ENCODE measurements at places on chromosomes 5 and 9. TPM values are rescaled to one million over a fixed set of nuclear protein-coding genes. Genes with fewer than 3 reads are reported as not detected.

DNA sequence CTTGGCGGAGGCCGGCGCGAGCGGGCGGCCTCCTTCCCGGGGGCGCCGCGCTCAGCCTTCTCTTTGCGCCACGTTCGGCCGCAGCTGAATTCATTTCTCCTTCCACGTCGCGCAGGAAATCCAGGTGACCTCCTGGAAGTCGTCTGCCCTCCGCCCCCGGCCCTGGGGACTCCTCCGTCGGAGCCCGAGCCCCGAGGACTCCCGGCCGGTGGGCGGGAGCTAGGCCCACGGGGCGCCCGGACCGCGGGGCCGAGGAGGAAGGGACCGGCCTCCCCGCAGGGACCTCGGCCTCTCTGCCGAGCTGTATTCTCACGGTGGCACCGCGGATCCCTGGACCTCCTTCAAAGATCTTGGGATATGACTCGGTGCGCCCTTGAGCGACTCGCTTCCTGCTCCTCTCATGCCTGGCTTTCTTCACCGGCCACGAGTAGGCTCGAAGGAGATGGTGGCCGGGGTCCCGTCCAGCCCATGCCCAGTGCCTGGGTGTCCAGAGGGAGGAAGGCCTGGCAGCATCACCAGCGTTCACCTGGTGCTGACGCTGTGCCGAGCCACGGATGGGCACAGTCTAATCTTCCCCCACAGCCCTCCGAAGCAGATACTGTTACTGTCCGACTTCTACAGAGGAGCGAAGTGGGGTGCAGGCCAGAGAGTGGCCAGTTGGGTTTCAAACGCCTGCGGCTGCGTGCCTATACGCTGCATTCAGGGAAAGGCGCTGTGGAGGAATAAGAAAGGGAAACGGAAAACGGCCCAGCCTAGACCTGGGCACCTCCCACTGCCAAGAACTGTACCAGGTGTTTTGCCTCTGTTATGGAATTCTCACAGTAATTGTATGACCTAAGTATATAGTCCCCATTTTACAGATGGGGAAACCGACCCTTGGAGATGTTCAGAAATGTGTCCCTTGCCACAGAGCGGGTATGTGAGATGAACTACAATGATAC is 47.3 kb downstream of the PAX5 start:
- DNase-seq, result no peak

- no peak for DNase-seq
Observed at GRCh38 chr9:93244510-93245436, 60.8 kb downstream of the WNK2 start.

- peak; percentile 50 for DNase-seq
Observed at GRCh38 chr9:134996591-134997530, 79.1 kb upstream of the FCN1 start.

DNA sequence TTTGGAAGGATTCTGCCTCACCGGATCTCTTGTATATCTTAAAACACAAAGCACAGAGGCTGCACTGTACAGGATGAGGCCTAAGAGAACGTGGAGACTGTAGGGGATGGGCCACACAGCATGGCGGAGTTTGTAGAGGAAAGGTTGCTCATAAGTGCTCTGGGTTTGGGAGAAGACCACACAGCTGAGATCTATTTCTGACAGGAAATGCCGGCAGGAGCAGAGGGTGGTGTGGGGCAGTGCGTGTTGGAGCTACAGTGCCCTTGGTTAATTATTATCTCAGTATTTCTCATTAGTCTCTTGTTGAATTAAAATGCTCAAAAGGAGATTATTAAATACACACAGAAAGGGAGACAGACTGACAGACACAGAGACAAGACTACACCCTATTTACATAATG is 9.6 kb downstream of the PALM2AKAP2 start:
- DNase-seq, result no peak

DNA sequence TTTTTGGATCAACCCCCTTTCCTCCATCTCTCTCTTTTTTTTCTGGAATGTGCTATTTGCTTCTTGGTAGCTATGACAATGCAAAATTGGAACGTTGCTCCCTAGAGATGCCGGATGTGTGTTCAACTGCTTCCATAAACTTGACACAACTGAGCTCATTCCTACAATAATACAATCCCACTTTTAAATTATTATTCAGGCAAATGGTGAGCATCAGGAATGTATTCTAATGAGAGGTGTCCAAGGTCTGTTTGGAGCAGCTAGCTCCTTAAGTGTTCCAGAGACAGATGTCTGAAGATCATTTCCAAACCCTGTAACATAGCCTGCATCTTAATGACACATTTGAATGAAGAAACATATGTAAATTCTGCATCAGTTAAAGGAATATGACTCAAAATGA is 518.4 kb downstream of the TAF11L14 start:
- DNase-seq, result no peak

DNA sequence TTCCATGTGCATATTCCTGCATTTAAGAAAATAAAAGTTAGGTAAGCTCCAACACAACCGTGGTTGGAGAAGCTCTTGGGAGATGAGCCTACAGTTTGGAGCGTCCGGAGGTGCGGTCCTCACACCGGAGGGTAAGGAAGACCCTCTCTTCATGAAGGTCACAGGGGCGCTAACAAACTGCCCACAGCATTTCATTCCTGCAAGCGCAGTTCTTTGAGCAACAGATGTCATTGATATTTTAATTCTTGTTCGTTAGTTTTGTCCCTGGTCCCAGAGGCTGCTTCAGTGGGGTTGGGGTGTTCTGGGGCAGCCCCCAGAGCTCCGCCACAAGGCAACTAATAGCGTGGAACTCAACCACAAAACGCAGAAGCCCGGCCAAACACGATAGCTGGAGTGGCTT is 376.2 kb downstream of the IRX2 start:
- no peak for DNase-seq

GRCh38 chr5:139451878-139452660 is 10.5 kb downstream of the ECSCR start:
- DNase-seq, result no peak

DNA sequence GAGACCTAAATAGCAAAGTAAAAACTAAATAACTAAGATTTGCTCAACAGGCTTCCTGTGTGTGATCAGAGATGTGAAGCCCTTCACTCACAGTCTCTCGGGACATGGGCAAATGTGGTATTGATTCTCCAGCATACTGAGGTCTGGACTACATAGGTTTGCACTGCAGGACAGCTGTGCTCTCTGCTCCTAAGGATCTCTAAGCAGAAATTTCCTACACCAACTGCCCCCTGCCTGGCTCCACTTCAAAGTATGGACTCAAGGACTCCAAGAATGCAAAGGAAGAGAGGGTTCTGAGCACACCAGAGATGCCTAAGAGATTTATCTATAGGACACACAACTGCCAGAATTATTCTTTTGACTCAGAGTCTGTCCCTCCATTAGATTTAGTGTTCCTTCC is 487.2 kb downstream of the SEMA5A start:
- DNase-seq, result no peak

GRCh38 chr5:133489632-133490031 is 122.7 kb downstream of the FSTL4 start:
- DNase-seq, result no peak

GRCh38 chr9:70111641-70112236 is 68.1 kb downstream of the MAMDC2 start:
- DNase-seq, result no peak

DNA sequence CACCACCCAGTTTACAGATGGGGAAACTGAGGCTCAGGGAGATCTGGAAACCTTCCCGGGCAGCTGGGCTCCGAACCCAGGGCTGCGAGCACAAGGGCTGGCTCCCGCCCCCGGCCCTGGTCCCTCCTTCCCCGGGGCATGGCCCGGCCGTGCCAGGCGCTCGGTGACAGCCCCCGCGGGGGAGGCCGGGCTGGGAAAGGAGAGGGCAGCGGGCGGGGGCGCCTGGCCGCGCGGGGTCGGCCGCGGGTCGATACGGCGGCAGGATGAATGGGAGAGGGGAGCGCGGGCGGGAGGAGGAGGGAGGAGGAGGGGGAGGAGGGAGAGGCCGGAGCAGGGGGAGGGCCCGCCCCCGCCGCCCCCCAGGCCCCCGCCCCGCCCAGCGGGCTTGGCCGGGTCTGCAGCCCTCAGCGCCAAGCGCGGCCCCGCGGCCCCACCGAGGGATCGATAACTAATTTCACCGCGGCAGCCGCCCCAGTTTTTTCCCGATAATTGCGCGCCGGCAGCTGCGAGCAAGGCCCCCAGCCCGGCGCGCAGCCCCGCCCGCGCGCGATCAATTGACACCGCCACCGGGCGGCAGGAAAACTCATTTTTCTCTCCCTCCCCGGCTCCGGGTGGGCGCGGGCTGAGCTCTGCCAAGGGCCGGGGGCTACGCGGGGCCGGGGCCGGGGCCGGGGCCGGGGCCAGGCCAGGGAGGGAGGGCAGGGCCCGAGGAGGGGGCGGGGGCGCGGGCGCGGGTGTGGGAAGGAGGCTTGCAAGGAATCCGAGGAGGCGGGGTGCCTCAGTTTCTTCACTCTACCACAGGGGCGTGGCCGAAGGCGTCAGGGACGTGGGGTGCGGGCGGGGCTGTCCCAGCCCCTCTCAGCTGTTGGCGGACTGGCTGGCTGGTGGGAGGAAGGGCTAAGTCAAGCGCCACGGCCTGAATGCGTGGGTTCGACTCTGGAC is 52.1 kb downstream of the C9orf50 start:
- DNase-seq, result no peak

DNA sequence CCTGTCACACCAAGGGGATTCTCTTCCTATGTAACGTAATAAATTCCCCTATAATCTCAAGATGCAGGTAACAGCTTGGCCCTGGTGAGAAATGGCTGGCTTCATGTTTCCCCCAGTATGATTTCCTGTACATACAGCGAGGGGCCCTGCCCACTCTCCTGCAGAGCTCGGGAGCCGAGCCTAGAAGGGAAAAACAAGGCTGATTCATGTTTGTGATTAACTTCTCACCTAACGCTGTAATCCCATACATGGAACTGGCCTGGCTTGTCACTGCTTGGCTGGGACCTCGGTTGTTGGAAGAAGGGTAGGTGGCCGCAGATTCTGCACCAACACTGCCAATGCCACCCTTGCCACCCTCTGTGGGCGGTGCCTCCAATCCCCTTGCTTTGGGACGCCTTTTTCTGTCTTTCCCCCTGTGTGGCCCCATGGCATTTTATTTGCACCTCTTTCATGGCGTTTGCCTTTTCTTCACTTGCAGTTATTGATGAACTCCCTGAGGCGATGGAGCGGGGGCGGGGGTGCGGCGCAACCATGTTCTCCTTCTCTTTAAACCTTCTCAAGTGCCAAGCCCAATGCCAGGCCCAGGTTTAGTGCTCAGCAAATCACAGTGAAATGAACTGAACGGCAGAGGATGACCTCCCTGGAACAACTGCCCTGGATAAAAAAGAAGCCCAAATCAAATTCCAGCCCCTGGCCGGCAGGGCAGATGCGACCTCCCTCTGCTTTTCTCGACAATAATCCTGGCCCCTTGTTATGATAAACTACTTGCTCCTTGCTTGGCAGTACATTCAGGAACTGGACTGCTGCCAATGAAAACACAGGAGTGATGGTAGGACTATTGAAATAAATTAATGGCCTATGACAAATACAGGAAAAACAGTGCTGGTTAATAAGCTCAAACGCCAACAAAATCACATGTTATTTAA is 108.1 kb downstream of the TMEM174 start:
- DNase-seq, result no peak

DNA sequence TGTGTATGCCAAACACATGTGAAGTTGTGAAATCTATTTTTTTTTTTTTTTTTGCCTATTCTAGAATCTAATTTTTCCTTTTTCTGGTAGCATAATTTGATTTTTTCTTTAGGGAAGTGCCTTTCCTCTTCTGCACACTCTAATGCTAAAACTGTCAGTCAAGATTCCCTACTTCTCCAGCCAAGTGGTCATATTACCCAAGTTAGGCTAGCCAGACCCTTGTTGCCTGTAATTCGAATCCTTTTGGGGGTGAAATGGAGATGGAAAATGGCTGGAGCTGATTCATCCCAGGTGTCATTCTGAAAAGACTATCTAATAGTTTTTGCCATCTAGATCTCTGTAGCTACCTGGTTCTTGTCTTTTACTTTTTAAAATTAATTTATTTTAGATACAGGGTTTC is 24.8 kb upstream of the UBAP1 start:
- DNase-seq, result no peak

DNA sequence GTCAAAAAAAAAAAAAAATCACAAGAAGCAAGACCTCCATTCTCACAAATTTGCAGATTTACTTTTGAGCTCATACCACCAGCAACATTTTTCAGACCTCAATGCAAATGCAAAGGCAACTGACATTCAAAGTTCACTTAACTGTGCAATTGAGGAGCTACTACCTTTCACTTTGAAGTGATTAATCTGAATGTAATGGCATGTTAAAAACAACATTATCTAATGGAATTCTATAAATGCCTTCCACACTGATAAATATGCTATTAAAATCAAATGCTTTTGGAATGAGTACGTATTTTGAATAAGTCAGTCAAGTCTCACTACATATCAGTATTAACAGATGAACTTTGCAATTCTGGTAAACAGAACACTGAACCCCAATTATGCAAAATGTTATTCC is 32.3 kb downstream of the UBQLN1 start:
- DNase-seq, result no peak

GRCh38 chr9:6538666-6539071 is 106.9 kb downstream of the GLDC start:
- DNase-seq, result no peak

DNA sequence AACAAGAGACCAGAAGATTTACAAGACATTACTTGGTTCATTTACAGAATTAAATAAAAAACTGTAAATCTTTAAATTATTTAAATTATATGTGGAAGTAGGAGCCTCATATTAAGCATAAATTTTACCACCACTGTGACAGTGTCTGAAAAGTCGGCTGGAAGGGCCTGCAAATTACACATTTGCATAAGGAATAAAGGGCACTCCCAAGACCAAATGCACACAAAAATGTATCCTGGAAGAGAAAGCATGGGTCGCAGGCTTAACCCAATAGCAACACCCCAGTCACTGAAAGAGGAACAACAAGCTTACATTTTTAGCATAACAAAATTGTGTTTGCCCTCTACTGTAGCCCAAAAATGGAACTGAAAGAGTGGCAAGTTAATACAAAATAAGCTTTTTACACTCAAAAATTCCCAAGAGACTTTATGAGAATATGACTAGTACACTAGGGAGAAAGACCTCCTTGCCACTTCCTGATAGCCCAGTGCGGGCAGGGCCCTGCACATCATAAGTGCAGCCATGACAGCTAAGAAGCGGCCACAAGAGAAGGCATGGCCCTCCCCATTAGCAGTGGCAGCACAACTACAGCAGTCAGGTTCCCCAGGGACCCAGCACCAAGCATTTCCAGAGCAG is 482.0 kb downstream of the DTWD2 start:
- DNase-seq, result no peak

CCL27 gene
- 9.3 TPM for total RNA-seq

CCDC187 gene
- under 0.01 TPM for total RNA-seq

All from ascending aorta (tissue), 2 donors.